Activated B cell treated with CpG ODN at 0.5 μM for 24 hours (primary cell): ENCODE measurements at places on chromosomes 5 and 9.

DNA sequence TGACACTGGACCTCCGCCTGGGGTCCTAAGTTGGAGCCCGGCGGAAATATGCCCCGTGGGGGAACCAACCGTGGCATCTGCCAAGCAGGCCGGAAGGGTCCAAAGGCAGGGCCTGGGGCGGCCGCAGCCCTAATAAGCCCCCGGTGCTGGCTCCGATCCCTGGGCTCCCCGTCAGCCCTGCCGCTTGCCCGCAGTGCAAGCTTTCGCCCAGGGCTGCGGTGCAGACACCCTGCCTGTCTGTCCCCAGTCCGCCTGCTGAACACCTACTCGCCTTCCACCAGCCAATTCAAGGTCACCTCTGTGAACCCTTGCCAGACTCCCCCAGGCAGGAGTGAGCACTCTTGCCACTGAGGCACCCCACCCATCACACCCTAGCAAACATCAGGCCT is 502 bp upstream of the PTGR1 start:
- DNase-seq: no peak

- DNase-seq: no peak
Observed at GRCh38 chr5:81425569-81425968, 31.6 kb upstream of the ACOT12 start.

GRCh38 chr9:136124976-136125692 is 6.5 kb upstream of the TMEM250 start:
- no peak for DNase-seq

GRCh38 chr5:108168915-108169314 is 213.0 kb downstream of the FBXL17 start:
- no peak for DNase-seq

DNA sequence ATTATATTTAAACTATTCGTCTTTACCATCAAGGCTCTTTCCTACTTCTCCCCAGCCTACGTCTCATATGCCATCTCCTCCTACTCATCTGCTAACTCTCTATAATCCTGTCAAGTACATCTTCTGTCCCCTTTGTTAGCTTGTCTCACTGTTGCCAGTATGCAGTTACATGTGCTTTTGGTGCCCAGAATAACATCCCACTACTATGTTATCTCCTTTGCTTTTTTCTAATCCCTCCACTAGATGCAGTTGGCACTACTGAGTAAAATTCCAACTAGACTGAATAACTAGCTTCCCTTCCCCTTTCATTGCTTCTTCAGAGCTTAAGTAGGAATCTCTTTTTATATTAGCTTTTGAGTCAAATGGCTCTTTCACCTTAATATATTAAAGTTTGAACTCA is 3.0 kb upstream of the ARRDC3 start:
- no peak for DNase-seq

DNA sequence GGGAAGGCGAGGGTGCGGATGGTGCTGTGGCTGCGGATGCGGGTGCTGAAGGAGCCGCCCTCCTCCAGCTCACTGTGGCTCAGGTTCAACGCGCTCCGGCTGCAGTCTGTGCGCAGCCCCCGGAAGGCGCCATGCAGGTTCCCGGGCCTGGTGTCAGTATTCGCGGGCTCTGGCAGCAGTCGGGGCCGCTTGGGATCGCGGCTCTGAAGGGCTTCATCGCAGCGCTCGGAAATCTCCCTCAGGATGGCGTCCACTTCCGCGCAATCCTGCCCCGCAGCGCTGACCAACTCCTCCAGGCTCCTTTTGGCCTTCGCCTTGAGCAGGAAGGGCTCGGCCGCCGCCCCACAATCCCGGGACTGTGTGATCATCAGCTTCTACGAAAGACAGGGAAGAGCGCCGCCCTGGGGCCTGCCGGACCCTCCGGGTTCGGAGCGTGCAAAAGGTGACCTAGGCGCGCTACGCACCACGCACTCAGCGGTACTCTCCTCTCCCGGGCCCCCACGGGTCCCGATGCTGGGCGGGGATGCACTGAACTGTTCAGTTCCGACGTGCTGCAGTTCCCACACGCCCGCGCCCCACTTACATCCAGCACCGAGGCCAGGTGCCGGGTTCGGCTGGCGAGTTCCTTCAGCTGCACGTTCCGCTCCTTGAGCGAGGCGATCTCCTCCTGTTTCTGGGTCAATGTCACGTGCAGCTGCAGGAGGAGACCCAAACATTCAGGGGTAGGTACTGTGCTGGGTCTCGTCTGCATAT is 6.5 kb downstream of the MCIDAS start:
- no peak for DNase-seq

GRCh38 chr9:15086156-15086763 is 176.0 kb upstream of the FREM1 start:
- no peak for DNase-seq

DNA sequence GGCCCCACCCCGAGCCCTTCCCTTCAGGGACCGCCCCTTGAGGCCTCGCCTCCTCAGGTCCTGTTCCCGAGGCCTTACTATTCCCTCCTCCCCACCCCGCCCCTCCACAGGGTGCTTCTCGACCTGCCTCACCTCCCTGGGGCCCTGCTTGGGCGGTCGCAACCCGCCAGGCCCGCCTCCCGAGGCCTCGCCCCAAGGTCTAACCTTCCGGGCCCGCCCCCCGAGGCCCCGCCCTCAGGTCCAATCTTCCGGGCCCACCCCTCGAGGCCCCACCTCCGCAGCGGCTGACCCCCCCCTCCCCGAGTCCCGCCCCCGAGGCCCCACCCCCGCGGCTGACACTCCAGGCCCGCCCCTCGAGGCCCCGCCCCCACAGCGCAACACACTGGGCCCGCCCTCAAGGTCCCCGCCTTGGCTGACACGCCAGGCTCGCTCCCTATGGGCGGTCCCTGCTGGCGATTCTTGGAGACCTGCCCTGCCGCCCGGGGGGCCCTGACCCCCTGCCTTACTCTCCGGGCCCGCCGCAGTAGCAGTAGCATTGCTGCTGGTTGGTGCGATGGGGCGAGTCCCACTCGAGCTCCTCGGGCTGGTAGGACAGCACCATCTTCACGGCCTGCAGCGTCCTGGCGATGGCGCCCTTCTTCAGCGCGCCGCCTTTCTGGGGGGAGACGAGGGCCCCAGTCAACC is 8.2 kb downstream of the PHF19 start:
- peak; percentile 96 for DNase-seq

DNA sequence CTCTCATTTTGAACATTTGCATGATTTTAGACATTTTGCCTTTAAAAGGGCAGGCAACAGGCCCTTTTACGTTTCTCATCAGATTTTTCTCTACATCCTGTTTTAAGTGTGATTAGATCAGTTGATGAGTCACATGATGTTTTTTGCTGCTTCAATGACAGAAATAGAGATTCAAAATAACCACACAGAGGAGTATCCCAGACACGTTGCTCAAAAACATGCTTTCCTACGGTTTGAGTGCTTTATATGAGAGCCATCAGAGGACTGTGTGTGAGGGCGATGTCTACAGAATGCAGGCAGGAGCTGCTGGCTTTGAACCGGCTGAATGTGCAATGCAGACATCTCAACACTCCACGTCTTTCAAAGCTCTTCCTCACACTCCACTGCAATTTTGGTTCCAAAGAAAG is 42.1 kb downstream of the OTULIN start:
- no peak for DNase-seq

- no peak for DNase-seq
Observed at GRCh38 chr5:64213531-64213930, 47.9 kb downstream of the RNF180 start.

DNA sequence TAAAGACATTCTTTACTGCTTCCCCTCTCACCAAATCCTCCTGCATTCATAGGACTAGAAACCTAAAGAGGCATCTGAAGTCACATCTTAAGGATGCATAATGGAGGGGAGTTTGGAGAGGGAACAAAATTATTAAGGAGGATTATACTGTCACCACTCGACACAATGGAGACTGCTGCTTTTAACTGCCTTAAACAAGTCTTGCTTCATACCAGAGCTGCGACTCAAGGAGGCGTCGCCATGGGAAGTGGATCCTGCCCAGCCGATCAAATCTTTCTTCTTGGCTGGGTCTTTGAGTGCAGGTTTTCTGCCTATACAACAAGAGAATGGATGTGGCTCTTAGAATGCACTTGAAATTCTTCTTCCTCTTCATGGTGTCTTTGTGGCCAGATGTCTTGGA is 66.7 kb upstream of the FOXE1 start:
- DNase-seq: no peak

GRCh38 chr5:94161801-94162200 is 420.4 kb upstream of the POU5F2 start:
- DNase-seq: no peak

GRCh38 chr5:164958688-164959087 is 1453.3 kb downstream of the MAT2B start:
- no peak for DNase-seq

DNA sequence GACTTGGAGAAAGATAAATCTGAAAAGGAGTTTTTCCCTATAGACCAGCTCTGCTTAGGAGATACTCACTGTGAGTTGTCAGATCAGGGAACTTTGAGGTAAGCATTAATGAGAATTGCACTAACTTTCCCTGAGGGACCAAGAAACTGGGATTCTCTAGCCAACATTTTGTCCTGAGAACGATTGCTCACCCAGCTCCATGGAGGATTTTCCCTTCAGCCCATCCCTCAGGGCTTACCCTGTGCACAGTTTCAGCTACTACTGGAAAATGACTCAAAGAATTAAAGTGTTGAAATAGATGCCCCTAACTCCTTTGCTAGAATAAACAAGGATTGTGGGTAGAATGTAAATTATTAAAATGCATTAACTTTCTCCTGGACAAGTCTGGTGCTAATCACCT is 237.2 kb upstream of the IL12B start:
- DNase-seq: no peak

GRCh38 chr5:134637116-134637721 is 4.6 kb upstream of the SAR1B start:
- DNase-seq: no peak

- DNase-seq: no peak
Observed at GRCh38 chr5:133569347-133569746, 43.0 kb downstream of the FSTL4 start.
